ENCODE measurements at places on chromosomes 3 and 15.

DNA sequence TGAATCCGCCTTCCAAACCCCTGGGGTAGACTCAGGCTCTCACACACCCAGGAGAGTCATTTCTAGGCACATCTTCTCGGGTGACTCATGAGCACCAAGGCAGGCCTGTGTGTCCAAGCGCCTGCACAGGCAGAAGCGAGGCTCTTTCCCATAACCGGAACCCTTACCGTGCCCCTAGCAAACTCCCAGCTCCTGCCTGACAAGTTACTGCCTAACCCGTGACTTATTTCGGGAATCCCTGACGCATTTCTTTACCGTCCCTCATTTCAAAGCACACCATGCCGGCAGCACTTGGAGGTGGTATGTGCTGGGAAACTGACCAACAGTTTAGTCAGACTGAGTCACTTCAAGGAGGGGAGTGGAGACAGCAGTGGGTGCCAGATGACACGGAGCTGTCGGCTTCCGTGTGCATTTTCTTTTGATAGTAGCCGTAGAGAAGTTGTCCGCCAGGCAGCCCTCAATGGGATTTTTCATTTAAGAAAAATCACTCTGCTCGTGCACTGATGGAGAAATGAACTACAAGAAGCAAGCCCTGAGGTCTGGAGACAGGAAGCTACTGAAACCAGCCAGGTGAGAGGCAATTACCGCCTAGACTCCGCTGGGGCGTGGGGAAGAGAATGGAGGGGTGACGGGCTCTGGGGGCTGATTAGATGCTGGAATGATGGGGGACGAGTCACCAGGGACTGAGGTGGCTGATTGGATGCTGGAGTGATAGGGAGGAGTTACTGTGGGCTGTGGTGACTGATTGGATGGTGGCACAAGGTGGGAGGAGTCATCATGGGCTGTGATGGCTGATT, 17.3 kb upstream of the HRH1 start:
- H3K27ac ChIP-seq: no peak overlapping the region
- no peak overlapping the region for H3K4me3 ChIP-seq
- DNase-seq: no peak

DNA sequence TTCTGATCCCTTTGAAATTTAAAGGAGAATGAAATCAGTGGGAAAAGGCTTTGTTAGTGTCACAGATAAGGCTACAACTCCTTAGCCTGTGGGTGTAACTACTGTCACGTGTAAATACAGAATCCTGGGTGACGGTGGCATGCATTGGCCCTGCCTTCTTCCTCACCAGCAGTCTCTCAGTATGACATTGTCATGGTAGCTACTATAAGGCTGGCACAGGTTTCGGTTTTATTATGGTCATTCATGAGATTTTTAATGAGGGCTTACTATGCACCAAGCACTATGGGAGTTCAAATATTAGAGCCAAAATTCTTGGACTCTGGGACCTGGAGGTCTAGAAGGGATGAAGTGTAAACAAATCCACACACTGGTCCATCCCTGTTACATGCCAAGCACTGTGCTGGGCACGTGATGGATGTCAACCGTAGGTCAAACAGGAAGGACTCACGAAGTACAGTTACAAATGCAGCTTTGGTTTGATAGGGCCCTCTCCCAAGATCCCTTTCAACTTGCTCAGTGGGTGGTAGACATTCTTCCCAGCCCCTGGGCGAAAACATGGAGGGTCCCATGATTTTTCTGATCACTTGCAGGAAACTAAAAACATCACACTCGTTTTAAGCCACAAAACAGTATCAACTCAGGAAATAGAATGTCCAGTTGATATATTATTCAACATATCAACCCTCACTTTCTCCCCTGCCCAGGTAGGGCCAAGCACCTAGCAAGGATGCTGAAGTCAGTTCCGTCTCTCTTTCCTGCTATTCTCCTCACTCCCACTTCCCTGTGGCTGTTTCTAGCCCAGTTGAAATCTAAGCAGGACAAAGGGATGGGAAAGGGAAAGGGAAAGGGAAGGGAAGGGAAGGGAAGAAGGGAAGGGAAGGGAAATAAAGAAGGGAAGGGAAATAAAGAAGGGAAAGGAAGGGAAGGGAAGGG, 25.3 kb downstream of the BFSP2 start:
- no peaks in the 10 kb centered on the region for H3K27me3 ChIP-seq
- no peak for DNase-seq
- H3K27ac ChIP-seq: no peak overlapping the region
- no peaks in the 10 kb centered on the region for H3K36me3 ChIP-seq
- no peak overlapping the region for H3K4me3 ChIP-seq

DNA sequence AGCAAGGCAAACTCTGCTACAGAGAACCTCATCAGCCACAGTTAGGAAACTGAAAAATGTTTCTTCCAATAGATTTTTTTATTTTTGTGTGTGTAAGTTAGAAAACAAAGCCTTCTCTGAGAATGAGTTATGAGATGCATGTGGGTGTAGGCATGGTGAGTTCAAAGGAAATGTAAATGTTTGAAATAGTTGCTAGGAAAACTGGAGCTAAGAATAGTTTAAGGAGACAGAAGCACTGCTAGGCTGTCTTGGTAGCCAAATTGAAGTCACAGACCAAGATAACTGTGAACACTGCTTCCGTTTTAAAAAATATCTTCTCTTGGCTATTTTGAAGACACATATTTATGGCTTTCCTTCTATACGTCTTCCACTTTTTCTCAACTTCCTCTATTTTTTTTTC, 1501.2 kb upstream of the CADM2 start:
- no peaks in the 10 kb centered on the region for H3K36me3 ChIP-seq
- no peak overlapping the region for H3K4me3 ChIP-seq
- H3K27ac ChIP-seq: no peak overlapping the region
- H3K27me3 ChIP-seq: no peaks in the 10 kb centered on the region
- H3K4me1 ChIP-seq: no peaks in the 10 kb centered on the region
- DNase-seq: no peak

GRCh38 chr3:98821063-98821462, 57.9 kb downstream of the ST3GAL6 start:
- no peak overlapping the region for H3K27ac ChIP-seq
- no peak overlapping the region for H3K4me3 ChIP-seq
- H3K4me1 ChIP-seq: no peaks in the 10 kb centered on the region
- no peak for DNase-seq

DNA sequence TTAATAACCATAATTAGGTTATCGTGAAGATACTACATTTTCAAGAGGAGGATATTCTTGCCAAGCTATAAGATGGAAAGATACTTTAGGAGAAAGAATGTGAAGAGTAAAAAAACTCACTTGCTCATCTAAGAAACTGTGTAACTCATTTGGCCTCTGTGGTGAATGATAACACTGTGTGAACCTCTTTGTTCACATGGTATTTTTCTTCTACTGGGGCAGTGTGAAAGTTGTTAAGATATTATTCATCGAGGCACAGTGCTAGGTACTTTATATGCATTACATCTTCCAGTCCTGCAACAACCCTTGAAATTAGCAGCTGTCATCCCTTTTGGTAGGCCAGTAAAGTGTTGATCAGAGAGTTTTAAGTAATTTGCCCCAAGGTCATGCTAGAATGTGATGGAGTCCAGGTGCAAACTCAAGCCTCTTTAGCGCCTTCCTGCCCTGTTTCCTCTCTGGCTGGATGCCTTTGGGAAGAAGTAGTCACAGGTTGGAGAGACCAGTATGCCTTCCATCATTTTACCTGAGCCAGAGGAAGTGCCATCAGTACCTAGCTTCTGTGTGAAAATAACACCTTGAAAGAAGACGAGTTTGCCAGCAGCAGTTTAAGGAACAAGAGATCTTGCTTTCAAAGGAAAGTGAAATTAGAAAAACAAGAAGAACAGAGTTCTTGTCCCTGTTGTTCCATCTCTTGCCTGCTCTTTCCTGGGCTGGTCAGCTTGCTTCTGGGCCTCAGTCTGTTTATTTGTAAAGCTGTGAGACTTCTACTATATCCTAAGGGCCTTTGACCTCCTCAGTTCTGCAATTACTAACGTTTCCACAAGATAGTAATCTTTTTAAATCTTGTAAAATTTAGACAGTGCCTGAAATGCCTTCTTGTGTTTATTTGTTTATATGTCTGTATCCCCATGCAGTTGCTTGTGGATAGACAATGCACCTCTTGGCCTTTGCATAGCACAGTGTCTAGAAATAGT, 179.3 kb downstream of the FNDC3B start:
- H3K4me3 ChIP-seq: no peak overlapping the region
- H3K4me1 ChIP-seq: peaks cover 14% of the 10 kb centered on the region
- H3K27me3 ChIP-seq: no peaks in the 10 kb centered on the region
- DNase-seq: no peak
- no peaks in the 10 kb centered on the region for H3K36me3 ChIP-seq

- no peak overlapping the region for H3K27ac ChIP-seq
- H3K4me3 ChIP-seq: no peak overlapping the region
- DNase-seq: no peak
- H3K36me3 ChIP-seq: peaks cover 46% of the 10 kb centered on the region
- no peaks in the 10 kb centered on the region for H3K4me1 ChIP-seq
These were observed 32.5 kb upstream of the GP5 start for GRCh38 chr3:194431554-194431953.

- peaks cover 4% of the 10 kb centered on the region for H3K27me3 ChIP-seq
- peak; percentile 73 for DNase-seq
- peaks cover 21% of the 10 kb centered on the region for H3K4me1 ChIP-seq
- no peak overlapping the region for H3K4me3 ChIP-seq
- H3K36me3 ChIP-seq: no peaks in the 10 kb centered on the region
These were observed 26.5 kb upstream of the CP start for GRCh38 chr3:149247929-149248691.

- H3K4me1 ChIP-seq: peaks cover 12% of the 10 kb centered on the region
- no peak overlapping the region for H3K27ac ChIP-seq
- H3K36me3 ChIP-seq: peaks cover 30% of the 10 kb centered on the region
- no peak overlapping the region for H3K4me3 ChIP-seq
- H3K27me3 ChIP-seq: peaks cover 3% of the 10 kb centered on the region
- DNase-seq: peak; percentile 32
These were observed 1.4 kb upstream of the FES start for GRCh38 chr15:90882781-90883525.

GRCh38 chr3:78845605-78846004, 922.2 kb downstream of the ROBO1 start:
- H3K27me3 ChIP-seq: no peaks in the 10 kb centered on the region
- no peak overlapping the region for H3K4me3 ChIP-seq
- no peaks in the 10 kb centered on the region for H3K4me1 ChIP-seq
- H3K36me3 ChIP-seq: no peaks in the 10 kb centered on the region
- no peak overlapping the region for H3K27ac ChIP-seq
- DNase-seq: no peak
